Progenitor cell of endocrine pancreas (in vitro differentiated cells): ENCODE measurements at places on chromosomes 2 and 18. TPM values are rescaled to one million over a fixed set of nuclear protein-coding genes. Genes with fewer than 3 reads are reported as not detected.

DIPK1C gene
- not detected in 2 replicates for total RNA-seq

CABLES1 gene
- 4.2 and 4.8 TPM in 2 replicates for total RNA-seq

CYB5A gene
- total RNA-seq = 213 and 223 TPM in 2 replicates

FAM136A gene
- total RNA-seq = 74.9 and 75.8 TPM in 2 replicates

HOXD3 gene
- not detected in 2 replicates for total RNA-seq

MDH1B gene
- total RNA-seq = 2.8 and 3.0 TPM in 2 replicates

DNA sequence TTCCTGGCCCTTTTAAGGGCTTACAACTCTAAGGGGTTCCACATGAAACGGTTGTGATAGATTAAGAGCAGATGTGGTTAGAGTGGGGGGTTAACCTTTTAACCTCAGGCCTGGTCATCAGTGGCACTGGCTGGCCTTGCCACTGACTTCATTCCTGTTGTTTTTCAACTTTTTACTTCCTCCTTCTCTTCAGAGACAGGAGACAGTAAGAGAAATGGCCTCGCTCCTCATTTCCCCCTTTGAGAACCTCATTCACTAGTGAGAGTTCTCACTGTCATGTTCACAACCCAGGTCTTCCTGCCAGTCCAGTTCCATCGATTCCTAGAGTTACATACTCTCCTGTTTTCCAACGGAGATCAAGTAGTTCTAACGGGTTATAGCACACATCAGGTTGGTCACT, 101.6 kb upstream of the SLC1A4 start:
- DNase-seq = no peak

GRCh38 chr2:234788841-234789240, 163.0 kb upstream of the SH3BP4 start:
- no peak for DNase-seq

DNA sequence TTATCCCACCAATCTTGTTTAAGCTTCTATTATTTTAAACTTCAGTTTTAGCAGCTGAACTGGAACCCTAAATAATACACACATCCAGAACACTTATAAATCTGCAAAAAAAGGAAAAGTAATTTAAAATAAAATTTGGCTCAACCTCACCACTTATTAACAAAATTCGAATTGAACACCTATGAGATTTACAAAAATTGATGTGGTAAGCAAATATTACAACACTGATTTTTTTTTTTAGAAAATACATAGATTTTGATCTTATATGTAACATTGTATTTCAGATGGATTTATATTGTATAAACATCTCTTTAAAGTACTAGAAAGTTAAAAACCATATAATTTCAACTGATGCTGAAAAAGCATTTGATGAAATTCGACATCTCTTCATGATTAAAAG, 81.3 kb upstream of the DYNAP start:
- DNase-seq = no peak

GRCh38 chr2:41836948-41837347, 210.9 kb upstream of the PKDCC start:
- peak; percentile 62 for DNase-seq

DNA sequence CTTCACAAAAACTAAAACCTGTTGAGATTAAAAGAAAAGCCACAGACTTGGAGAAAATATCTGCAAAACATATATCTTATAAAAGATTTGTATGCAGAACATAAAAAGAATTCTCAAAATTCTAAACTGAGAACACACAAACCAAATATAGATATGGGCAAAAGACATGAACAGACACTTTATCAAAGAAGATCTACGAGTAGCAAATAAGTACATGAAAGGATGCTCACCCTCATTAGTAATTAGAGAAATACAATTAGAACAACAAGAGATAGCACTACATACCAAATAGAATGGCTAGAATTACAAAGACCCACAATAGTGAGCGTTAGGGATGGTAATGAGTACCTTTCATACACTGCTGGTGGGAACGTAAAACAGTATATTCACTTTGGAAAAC, 63.9 kb upstream of the ZNF397 start:
- no peak for DNase-seq

- DNase-seq = no peak
Measured at GRCh38 chr2:234145511-234145910, 95.0 kb downstream of the SPP2 start.

DNA sequence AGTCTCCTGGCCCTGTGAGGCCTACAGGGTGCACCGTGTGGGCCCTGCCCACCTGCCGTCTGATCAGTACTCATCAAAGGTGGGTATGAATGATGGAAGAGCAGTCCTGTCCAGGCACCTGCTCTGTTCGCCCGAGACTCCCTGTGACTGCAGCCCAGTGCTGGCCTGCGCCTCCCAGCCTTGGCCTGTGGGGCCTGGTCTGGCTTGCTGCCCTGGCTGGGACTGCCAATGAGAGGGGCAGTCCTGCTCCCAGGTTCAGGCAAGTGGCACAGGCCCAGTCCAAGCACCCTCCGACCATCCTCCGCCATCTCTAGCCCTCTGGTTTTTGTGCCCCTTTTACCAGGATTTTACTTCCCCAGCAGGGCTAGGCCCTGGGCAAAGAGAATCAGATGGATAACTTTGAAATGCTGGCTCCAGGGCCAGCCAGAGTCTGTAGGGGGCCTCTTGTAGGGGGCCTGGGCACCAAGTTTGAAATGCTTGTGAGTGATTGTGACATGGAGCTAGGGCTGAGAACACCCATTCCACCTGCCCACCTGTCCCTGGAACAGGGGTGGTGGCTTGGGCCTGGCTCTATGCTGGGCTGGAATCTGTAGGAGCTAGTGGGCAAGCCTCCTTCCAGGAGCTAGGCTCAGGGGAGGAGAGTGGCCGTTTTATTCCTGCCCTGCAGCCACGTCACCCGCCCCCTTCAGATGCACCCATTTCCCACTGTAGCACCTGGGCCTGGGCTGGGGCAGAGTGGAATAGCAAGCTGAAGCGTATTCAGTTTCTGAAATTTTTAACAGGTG, 8.7 kb upstream of the HS6ST1 start:
- DNase-seq = peak; percentile 6
